NCI-H526 treated with DMSO at 0.1 percent for 48 hours (cell line): ENCODE measurements at places on chromosomes 2 and 18.

DNA sequence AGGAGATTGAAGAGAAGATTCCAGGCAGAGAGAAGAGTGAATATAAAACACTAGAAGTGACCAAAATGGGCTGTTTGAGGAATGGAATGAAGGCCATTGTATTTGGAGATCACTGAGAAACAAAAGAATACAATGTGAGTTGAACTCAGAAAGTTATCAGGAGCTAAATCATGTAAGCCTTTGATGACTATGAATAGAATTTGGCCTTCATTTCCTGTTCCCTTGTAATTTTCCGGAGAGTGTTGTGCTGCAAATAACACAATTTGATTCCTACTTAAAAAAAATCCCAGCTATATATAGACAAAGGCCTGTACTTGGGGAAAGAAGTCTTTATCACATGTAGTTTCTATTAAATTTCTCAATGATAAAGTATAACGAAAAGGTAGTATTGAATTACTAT, 33.7 kb upstream of the KYNU start:
- DNase-seq: no peak

DNA sequence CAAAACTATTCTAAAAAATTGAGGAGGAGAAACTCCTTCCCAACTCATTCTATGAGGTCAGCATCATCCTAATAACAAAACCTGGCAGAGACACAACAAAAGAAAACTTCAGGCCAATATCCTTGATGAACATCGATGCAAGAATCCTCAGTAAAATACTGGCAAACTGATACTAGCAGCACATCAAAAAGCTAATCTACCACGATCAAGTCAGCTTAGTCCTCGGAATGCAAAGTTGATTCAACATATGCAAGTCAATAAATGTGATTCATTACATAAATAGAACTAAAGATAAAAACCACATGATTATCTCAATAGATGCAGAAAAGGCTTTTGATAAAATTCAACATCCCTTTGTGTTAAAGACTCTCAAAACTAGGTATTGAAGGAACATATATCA, 63.1 kb downstream of the EHBP1 start:
- DNase-seq: no peak

GRCh38 chr18:79139206-79139605, 70.0 kb downstream of the ATP9B start:
- DNase-seq: no peak

DNA sequence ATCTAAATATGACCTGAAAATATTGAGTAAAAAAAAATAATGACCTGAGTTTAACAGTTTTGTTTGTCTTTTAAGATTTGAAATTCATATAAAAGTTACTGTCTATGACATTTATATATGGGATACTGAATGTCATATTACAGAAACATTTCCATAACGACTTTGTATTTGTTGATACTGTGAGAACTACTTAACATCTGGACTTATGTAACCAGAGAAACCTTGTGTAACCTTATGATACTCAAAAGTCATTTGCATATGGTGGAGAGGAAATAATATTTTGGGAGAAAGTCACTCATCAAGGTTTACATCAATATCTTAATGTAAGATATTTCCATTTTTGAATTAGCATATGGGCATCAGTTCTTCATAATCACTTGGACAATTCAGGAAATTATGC, 12.6 kb downstream of the MFSD6 start:
- peak; percentile 79 for DNase-seq

DNA sequence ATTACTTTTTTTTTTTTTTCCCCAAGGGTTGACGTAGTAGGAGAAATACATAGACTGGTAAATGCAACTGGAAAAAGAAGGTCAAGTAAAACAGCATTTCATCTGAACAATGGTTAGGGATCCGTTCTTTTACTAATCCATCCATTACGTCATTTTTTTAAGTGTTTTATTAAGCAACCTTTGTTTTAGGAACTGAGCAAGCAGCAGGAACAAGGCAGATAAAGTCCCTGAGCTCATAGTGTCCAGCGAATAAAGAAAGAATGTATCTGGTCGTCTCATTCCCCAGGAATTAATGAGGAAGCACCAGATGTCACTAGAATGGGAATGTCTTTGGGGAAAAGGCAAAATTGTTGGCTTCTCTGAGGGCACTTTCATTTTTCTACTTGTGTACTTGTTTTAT, 842.4 kb downstream of the TDRD15 start:
- DNase-seq: no peak

DNA sequence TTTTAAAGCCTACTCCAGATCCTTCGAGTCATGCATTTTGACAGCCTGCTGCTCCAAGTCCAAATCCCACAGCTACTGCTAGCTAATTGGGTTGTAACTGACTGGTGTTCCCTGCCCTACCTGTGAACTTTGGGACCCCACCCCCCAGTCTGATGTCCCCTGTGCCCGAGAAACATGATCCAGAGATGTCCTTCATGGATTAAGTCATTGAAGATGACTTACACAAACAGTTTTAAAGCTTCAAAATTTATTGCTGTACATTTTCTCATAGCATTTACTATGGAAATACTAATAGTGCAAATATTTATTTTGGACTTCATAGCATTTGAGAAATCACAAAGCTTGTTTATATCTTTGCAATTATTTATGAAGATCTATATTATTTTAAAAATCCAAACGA, 73.1 kb downstream of the MBD2 start:
- DNase-seq: no peak

- DNase-seq: no peak
Measured at GRCh38 chr2:105540642-105541041, 141.8 kb upstream of the FHL2 start.

DNA sequence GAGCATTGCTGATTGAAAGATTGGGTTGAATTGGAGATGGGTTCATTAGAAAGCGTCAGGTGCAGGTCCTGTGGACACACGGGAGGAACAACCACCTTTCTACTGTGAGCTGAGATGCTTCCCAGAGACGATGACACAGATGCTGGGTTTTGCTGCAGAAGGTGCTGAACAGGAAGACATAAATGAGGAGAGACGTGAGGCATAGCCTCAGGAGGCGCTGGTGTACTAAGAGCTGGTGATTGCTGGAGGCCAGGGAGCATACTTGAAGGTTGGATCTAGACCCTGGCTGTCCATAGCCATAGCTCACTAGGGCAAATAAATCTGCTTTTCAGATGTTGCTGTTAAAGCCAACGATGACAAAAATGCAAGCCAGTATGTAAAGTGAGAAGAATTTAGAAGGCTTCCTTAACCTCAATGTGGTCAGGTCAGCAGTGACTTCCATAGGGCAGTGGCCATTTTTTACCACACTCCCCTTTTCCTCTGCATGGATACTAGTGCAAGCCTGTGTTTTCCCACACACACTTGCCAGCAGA, 153.7 kb downstream of the SOX11 start:
- DNase-seq: no peak

DNA sequence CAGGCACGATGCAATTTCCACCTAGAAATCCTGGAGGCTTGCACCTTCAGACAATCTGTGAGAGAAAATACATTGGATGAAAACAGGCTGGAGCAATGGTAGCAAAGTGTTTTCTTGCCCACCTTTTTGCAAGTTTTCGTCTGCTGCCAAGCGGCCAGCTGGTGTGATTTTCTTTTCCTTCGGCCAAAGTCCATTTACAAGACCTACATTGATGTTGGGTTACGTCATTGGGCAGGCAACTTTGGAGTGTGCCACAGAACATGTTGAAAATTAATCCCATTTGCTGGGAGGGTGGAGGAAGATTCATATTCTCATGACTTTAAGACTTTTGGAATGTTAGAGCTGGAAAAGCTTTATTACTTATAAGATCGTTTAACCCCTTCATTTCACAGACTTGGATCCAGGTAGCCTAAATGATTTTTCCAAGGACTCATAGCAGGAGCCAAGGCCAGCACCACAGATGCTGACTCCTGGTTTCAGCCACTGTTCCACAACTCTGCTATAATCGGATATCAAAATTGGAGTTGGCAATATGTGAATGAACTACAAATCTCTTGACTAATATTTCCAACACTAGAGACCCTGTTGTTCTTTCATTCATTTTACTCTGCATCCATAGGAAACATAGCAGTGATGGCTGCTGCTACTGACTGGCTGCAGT, 352.1 kb downstream of the RND3 start:
- no peak for DNase-seq

GRCh38 chr2:193279361-193279760, 1084.6 kb upstream of the TMEFF2 start:
- DNase-seq: no peak

- no peak for DNase-seq
Measured at GRCh38 chr2:32666704-32667103, 38.9 kb downstream of the TTC27 start.

GRCh38 chr2:224209555-224210285, 170.6 kb upstream of the SERPINE2 start:
- no peak for DNase-seq

- DNase-seq: no peak
Measured at GRCh38 chr2:108855194-108855593, 68.6 kb downstream of the CCDC138 start.

DNA sequence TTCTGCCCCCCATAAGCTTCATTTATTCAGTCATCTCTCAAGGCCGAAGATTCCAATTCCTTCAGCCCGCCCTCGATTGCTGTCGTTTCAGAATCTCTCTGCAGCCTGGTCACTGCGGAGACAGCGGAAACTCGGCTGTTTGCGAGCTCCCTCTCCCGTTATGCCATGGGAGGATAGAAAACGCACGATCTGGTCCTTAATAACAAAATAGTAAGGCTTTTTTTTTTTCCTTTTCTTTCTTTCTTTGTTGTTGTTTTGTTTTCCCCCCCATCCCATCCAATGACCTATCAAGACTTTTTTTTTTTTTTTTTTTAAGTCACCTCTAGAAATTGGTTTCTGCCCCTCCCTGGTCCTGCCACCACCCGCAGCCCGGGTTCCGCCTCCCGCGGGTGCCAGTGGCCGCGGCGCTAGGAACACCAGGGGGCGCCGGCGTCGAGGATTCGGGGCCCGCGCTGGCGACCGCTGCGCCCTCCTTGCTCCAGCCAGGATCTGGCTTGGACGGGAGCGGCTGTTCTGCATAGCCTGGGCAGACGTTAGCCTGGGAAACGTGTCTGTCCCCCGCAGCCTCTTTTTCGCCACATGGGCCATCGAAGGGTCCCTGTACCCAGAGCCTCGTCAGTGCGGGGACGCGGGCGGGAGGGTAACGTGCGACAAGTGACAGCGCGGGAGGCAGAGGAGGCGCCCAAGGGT, 10.1 kb downstream of the CPLX4 start:
- peak; percentile 46 for DNase-seq
